HuH-7.5 (cell line): ENCODE measurements at places on chromosomes 5 and 9.

- DNase-seq = no peak
Observed at GRCh38 chr9:114467226-114467750, 38.0 kb downstream of the WHRN start.

- no peak for DNase-seq
Observed at GRCh38 chr9:72589667-72590521, 68.5 kb downstream of the TMC1 start.

DNA sequence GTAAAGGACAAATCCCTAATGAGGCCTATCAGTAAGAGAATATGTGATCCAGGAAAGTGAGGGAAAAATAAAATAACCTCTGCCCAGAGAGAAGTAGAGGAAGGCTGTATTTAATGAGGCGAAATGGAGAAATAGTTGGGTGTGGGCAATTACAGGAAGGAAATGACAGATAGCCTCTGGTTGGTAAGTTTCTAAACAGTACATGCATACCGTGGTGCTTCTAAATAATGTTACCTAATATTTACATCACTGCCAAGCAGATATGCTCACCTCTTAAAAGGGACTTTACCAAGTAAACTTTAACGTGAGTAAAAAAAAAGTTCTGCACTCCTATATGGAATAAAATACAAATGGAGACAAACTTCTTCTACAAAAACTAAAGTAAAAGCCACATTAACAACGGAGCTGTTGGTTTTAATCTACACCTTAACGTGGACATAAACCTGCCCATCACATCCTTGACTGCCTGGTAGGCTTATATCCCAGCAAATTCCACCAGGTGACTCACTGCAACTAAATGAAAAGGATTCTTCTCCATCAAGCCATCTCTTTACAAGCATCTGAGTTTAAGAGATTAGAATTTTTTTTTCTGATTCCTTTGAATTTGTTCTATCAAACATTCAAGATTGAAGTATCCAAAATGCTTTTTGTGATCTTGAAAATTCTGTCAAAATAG lies 12.4 kb downstream of the NFIL3 start:
- no peak for DNase-seq

DNA sequence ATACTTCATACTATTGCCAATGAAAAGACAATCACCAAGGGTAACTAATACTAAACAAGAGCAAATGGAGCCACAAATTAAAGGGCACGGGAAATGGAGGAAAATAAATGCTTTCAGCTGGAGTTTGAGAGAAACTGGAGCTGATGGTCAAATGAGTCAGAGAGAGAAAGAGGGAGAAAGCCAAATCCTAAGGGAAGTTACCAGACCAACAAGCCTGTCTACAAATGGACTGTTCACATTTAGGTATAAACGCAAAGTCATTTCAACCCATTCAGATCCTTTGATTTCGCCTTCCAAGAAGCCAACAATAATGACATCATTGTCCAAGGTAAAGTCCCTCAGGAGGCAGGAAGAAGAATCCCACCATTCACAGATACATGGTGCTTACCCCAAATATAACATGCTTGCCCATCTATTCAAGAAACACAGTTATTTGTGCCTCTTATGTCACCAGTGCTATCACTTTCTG lies 351.8 kb downstream of the RAB3C start:
- no peak for DNase-seq

DNA sequence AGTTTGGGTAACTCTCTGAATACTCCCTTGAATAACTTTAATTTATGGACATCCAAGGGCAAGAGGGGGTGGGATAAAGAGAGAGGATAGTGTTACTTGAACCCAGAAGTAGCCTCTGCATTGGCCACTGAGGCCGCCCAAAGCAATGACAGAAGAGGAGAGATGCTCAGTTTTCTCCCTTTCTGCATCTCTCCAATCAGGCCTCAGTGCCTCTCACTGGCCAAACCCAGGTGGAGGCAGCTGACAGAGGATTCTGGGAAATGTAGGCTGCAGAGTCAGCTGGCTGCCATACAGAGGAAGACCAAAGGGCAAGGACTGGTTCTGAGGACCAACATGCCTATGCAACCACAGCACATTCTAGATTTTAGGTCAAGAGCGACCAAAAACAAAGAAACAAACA lies 719.4 kb downstream of the MAT2B start:
- DNase-seq = no peak

DNA sequence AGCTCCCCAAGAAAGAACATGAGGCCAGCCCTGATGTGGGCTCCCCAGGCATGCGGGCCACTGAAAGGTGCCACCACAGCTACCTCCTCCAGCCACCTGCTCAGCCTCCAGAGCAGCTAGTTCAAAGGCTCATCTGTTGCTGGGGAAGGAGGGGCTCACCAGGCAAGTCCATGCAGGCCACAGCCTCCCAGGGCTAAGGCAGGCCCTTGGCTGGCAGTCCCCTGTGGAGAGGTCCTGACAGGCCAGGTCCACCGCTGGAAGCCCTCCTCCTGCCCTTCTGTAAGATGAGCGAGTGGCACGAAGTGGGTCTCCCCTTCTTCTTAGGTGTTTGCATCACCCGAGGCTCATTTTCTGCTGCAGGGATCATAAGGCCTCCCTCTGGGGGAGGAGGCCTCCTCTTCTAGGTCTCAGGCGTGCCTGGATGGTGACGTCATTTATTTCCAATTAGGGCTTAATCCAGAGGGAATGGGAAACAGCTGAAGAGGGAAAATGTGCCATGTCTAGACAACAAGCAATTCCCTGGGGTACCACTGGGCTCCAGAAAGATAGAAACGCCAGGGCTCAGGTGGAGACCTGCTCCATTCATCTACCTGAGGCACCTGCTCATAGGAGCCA lies 91.6 kb downstream of the CFAP90 start:
- no peak for DNase-seq

DNA sequence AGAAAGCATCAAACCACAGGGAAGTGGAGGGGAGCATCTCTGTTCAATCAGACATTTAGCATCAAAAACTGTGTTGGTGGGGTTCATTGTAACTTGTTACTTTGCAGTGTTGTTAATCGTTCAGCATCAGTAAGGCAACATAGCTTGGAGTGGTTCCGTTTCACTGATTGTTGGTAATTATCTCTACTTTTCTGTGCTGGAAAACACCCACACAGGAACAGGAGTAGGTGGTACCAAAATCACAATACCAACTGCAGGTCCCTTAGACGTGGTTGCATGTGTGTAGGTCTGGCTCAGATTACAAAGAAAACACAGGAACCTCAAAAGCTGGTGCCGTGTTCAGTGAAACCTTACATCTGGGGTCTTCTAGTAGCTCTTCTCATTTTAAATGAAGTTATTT lies 146.8 kb downstream of the RNF180 start:
- DNase-seq = no peak

- DNase-seq = no peak
Observed at GRCh38 chr9:137786511-137786920, 91.1 kb upstream of the CACNA1B start.

DNA sequence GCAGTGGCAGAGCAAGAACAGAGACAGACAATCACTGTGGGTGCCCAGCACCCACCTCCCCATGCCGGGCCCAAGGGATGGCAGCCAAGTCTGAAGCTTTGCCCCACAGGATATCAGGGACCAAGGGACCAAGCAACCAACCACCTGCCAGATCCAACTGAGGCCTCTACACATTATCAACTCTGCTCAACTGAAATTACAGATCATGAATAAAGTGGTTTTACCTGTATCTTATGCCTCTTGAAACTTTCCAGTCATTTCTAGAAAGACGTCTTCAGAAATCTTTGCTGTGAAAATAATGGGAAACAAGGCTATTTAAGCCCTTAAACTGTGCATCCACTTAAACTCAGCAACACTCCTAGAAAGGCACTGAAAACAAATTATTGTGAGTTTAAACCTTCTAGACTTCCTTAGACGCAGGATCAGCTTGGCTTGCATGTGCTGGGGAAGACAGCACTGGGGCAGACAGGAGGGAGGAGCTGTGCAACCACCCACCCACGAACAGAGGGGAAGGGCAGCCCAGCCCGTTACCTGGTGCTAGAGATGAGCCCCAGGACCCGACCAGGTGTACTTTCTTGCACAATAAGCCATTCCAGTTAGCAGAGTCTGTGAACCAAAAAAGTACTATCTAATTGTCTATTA lies 80.0 kb downstream of the SEMA4D start:
- DNase-seq = no peak

DNA sequence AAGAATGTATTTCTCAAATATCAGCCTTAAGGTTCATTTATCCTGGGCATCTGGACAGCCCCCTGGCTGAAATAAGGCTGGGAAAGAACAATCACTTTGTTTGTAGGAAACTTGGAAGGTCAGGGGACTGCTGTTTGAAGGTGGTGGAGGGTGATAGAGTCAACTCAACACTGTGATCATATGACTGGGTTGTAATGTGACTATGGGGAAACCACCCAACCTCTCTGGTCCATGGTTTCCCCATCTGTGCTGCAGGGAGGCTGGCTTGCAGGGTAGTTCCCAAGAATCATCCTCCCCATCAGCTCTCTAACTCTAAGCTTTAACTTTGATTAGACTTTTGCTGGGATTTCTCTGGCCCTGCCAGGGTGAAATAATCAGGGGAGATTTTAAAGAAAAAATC lies 10.0 kb downstream of the INSYN2B start:
- DNase-seq = no peak

DNA sequence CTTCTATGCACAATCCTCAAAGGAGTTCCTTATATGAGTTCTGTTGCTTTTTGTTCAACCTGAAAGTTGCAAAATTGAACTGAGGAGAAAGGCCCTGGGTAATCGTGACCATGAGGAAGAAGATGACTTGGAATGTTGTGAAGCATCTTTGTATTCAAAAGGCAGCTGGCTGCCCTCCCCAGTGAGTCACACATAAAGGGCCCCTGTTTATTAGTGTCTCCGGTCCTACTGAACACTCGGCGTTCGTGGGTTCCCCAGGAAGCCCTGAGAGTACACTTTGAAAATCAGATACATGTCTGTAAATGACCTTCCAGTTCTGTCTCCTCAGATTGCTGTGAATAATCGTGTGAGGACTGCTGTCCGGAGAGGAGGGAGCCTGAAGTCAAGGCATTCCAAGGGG lies 73.6 kb downstream of the C9orf153 start:
- no peak for DNase-seq

DNA sequence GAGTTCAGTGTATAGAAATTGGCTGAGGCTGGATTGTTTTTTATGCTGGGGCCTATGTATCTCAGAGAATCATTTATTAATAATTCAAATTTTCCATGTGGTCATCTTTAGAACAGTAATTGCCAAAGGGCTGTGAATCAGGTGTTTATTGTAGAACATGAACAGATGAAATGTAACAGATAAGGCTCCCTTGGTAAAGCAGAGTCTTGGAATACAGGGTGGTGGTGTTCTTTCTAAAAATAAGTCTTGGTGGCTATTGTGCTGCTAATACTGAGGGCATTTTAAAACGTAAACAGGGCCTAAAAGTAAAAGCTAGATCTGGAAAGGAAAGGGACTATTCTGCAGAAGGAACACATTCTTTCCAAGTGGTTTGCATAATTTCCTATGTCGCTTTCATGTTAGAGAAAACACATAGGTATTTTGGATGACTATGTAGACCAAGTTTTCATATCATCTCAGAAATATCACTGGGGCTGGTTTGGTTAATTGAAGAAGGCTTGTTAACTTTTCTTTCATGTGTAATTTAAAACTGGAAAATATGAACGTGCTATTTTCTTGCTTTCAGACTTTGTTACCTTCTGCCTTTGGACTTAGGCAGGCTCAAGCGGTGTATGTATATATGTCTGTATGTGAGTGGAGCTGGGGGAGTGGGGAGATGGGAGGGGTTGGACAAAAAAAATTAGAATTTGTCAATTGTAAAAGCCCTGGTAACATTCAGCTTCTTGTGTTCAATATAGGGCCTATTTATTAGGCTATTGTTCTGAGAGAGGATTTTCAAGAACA lies 119.9 kb upstream of the ANKRD55 start:
- DNase-seq = no peak
